Retina (tissue), 1 donor: ENCODE measurements at places on chromosomes 13 and 19.

DNA sequence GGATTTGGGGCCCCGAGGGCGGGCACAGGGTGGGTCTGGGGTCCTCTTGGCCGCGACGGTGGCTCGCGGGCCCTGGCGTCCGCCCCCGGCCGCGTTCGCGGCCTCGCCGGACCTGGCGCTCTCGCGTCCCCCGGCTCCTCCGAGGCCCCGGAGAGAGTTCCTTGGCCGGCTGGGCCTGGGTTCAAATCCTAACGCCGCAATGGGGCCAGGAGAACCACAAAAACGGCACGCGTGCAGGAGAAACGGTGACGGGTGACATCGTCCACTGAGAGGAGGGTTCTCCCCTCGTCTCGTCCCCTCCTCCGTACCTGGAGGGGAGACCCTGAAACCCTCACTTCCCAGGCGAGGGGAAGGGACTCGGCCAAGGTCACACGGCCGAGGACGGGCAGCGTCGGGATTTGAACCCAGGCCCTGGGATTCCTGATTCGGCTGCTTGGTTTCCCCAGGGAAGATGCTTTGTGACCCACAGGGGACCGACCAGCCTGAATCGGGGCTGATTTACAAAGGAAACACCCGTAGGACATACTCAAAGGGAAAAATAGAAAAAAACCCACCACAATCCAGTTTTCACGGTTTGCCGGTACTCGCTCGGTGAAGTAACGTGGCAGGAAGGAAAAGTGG lies 624 bp downstream of the SAFB start:
- DNase-seq = no peak

DNA sequence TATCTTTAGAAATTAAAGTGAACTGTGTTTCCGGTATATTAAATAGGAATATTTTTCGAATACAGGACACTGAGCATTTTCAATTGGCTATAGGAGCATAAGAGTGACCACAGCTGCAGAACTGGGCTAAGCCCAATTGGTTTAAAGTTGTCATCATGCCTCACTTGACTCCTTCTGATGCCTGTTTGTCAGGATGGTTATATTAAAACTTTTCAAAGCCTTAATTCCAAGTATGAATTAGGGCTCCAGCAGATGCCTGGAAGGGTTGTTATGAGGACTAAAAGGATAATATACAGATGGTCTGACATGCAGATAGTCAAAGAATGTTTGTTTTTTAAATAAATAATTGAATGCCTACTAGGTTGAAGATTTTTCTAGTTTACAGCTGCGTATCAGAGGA lies 100.0 kb downstream of the LMO7 start:
- no peak for DNase-seq

DNA sequence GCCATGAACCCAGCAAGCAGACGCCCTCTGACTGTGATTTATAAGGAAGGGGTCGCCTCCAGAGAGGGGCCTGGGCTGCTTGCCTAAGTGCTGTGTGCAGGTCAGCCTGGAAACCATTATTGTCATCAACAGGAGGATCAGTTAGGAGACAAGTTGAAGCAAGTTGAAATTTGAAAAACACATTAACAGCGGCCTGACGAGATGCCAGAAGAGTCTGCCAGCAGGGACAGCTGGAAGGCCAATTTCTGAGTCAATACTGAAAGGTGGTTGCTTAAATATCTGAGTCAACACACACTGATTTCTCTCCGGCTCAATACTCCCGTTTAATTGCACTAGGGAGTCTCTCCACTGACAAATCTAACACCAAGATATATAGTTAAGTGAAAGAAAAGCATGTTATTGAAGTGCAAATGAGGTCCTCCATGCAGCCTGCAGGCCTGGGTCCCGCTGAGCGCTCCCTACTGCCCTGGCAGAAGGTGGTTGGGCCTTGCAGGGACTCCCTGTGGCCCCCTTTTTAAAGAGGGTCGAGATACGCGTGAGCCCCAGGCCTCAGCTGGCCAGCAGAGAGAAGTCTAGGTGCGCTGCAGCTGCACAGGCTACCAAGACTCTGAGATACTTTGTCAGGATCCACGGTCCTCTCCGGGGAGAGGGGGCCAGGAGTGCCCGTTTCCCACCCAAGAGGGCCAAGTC lies 91.1 kb downstream of the RNASEH2B start:
- no peak for DNase-seq

DNA sequence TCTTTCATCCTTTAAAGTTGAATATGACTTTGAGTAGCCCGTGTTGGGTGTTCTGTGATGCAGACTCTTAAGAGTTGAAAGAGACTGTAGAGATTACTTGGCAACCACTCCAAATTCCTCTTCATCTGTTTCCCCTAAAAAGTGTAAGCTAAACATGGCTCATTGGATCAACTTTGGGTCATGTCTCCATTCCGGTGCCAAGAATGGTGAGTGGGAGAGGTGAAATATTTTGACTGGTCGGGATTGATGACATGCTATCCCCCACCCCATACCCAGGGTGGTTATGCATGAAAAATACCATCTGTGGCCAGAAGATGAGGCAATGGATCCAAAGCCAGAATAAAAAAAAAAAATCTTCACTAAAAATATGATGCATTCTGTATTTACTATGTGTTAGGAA lies 281.3 kb upstream of the SOX21 start:
- no peak for DNase-seq

GRCh38 chr13:32976056-32976805 lies 40.0 kb upstream of the KL start:
- no peak for DNase-seq

GRCh38 chr19:55109527-55110291 lies 7.7 kb downstream of the PPP1R12C start:
- DNase-seq = no peak

- no peak for DNase-seq
These were observed 459.1 kb upstream of the GPC6 start for GRCh38 chr13:92767468-92767867.

DNA sequence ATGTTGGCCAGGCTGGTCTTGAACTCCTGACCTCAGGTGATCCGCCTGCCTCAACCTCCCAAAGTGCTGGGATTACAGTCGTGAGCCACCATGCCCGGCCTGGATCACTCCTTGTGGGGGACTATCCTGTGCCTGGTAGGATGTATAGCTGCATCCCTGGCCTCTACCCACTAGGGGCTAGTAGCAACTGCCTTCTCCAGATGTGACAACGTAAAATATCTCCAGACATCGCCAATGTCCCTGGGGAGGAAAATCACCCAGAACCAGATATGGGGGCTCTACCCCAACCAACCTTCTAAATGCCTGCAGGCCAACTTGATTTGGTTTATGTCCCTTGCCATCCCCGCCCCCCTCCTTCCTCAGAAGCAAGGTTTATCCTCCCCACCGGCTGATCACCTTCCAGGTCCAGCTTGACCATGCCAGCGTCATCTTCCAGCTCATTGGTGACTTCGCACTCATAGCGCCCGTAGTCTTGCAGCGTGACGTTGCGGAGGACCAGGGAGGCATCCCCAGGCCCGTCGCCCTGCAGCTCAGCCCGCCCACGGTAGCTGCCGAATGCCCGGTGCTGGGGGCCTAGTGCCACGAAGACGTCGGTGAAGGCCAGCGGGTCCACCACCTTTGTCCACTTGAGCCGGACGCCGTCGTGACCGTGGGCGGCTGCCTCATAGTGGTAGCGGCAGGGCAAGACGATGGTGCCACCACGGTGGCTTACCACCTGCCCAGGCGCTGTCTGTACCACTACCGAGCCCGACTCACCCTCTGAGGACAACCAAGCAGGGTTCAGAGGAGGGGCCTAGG lies 12.5 kb downstream of the TM6SF2 start:
- no peak for DNase-seq

- DNase-seq = no peak
These were observed 520.4 kb downstream of the SLITRK6 start for GRCh38 chr13:85278851-85279250.

DNA sequence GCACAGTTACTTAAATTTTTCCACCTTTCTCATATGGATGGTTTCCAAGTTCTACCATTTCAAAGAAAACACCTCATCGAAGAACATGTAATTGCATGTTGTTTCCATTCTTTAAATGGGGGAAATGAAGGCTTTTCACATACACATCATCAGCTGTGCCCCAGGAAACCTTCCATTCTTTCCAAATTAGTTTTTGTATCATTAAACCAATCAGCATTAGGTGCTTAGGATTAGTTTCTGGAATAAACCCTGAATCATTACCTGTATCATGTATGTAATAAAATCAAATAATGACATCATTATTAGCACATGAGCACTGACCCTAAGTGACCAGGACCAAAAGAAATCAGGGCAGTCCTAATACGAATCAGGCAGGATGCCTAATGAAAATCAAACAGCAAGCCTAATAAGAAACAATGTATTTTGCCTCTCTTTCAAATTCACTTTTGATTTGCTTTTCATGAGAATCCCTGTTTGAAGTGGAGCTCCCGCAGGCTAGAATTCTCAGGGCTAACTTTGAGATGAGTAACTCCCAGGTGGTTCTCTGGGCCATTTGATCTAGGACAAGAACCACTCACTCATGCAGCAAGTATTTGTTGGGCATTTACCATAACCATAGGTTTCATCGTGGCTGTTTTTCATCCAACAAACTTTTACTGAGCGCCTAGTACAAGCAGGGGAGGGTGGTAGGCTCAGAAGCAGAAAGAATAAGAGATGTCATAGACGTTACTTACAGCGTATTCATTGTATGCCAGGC lies 89.2 kb downstream of the MZT1 start:
- no peak for DNase-seq

GRCh38 chr13:75410207-75410606 lies 71.8 kb downstream of the TBC1D4 start:
- DNase-seq = no peak

DNA sequence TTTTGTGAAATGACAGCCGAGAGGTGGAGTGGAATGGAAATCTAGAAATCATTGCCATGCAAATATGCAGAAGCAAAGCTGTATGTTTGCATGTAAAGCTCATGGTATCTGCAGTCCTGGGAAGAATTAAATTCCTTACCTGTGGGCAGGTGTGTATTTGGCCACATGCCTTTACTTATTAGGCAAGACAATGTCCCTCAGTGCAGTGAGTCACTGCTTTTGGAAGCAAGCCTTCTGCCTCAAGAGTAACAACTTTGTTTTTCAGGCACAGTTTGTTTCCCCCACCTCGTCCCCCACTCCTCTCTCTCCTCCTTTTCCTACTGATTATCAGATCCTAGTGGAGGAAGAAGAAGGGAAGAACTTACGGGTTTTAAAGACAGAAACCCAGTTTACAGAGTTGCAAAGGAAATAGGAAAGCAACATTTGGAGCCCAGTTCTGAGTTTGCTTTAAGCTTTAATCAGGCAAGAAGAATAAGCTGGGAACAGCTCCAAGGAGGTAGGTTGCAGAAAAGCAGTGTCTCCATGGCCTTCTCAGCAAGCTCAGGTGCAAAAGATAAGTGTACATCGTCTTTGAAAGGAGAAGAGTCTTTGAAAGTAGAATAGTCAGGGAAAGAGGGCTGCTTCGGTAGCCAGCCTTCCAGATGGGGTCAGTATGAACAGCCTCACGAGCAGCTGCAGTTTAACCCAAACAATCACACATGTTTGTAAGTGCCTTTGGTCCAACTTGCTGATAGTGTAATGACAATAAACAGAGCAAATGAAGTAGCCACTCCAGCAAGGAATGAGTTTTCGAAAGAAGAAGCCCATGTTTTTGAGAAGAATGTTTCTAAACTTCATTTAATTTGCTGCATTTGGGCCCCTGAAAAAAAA lies 190.1 kb downstream of the KLF5 start:
- DNase-seq = no peak

DNA sequence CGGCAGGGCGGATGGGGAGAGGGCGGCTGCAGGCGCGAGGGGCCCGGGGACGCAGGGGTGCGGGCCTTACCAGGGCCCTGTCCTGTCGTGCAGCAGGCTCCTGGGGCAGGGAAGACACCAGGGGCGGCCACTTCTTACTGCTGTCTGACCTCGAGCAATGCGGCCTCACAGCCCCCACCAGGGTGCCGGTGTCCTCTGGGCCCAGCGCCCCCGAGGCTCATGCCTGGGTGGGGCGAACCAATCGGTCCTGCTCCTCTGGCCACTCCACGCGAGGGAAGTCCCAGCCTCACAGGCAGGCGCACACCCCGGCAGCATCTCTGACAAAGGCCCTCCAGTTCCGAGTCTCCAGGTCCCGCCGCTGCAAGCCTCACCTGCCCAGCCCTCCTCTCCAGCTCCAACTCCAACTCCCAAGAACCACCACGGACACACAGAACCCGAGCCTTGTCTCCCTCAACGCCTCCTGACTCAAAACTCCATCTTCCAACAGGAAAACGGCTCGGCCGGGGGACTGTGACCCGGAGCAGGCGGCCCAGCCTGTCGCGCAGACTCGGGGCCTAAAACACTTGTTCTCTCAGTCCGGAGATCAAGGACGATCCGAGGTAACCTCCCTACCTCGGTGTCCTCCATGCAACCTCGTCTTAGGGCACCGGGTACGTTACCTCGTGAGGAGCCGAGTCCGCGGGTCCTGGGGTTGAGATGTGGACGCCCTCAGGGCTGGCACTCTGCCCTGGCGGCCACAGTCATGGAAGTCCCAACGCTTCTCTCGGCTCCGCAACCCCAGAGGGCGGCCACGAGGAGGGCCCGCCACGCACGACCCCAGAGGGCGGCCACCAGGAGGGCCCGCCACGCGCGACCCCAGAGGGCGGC lies 6.5 kb downstream of the FGF22 start:
- DNase-seq = no peak

DNA sequence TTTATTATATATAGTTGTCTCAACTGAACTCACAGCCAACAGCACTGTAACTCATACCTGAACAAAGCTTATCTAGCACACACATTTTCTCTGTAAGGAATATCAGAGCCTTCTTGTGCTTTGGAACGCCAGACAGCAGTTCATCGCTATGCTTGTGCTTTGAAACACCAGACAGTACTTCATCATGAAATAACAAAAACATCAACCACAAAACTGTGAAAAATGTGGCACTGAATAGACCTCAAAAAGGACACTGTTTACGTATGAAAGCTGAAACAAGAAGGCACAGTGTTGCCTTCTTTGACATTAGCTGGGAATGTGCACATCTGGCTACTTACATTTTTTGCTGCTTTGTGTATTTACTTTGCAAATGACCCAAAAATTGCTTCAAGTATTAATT lies 160.2 kb downstream of the PDS5B start:
- DNase-seq = no peak

GRCh38 chr13:100512422-100512821 lies 76.2 kb downstream of the GGACT start:
- no peak for DNase-seq

DNA sequence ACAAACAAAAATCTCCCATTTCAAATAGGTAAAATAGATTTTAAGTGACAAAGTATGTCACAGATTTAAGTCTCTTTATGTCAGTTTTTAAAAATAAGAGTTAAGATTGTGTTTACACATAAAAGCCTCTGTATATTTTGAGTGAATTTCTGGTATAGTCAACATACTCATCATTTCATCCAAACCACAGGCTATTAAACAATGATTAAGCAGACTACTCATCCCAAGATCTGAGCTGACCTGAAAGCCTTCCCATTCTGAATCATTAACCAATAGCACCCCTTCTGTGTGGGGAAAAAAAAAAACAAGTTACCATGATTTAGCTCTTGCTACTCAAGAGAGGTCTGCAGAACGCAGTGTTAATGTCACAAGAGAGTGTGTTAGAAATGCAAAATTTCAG lies 284.4 kb upstream of the NBEA start:
- no peak for DNase-seq

DNA sequence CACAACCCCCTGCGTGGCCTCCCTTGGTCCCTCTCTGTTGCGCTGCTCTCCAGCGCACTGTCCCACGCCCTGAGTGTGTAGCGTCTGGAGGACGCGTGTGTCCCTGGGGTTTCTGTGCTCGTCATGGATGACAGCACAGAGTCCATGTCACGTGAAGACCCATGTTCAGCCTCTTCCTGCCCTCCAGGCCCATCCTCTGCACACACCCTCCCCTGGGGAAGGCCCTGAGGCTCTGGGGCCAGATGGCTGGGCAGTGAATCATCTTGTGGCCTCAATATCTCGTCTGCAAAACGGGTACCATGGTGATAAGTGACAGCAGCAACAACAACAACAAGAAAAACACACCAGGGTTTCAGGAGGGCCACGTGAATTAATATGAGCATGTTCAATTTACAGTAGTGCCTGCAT lies 71.5 kb upstream of the ARHGEF7 start:
- DNase-seq = no peak
